ENCODE measurements at places on chromosomes 12 and 14.

DNA sequence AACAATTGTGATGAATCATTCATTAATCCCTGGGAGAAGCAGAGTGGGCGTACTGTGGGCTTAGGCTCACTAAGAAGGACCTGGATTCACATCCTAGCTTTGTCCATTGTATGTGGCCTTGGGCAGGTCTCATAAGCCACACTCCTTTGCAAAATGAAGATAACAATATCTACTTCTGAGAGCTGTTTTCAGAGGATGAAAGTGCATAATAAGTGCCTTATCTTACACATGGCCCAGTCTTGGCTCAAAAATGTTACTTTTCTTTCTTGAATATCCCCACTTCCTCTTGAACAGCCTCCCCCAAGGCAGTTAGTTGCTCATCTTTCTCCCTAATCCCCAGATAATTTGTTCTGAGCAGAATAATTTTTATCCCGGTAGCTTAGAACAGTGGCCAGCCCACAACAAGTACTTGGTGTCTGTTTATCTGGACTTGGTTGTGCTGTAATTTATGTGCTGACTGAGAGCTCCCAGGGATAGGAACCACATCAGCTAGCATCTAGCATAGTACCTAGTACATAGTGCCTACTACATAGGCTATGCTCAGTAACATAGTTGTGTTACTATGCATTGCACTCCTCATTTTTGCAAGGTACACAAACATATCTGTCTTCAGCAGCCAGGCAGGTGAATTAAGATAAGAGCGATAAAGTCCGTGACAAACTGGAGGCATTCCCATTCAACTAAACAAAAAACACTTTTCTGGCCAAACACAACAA is 61.7 kb upstream of the NUDT4 start:
- DNase-seq, result no peak

DNA sequence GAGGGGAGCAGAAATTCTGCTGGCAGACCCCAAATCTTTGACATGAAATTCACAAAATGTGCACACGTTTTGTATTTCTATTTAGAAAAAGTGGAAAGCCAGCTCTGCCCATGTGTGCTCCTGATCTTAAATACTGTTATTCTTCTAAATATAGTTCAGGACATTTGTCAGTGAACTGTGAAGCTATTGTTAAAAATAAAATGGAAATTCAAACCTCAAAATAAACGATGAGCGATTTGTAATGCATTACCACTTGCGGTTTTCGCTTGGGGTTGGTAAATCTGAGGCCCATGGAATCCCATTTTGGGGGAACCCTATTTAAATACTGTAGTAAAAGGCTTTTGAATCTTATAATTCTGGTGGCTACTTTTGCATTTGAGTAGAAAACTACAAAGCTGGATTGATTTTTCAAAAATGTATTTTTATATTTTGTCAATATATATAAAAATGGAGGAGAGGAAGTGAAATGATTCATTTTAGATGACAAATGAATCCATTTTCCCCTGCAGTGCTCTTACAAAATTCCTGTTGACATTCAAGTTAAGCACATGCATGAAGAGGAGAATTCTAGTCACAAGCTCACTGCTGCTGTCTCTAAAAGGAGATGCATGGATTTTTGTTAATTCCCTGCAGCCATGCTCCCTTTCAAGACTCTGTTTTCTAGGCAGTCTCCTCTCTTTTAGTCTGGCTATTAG is 47.1 kb downstream of the FLRT2 start:
- no peak for DNase-seq

- DNase-seq, result no peak
Measured at GRCh38 chr14:76720382-76720813, 40.9 kb upstream of the VASH1 start.

DNA sequence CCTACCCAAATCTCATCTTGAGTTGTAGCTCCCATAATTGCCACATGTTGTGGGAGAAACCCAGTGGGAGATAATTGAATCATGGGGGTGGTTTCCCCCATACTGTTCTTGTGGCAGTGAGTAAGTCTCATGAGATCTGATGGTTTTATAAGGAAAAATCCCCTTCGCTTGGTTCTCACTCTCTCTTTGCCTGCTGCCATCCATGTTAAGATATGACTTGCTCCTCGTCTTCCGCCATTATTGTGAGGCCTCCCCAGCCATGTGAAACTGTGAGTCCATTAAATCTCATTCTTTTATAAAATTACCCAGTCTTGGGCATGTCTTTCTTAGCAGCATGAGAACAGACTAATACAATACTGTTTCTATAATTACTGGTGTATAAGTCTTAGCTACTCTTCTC is 6.5 kb upstream of the BCAT1 start:
- DNase-seq, result no peak

GRCh38 chr14:87179936-87180335 is 813.0 kb downstream of the GALC start:
- DNase-seq, result no peak
